ENCODE measurements at places on chromosomes 1 and 21.

- no peak for DNase-seq
Measured at GRCh38 chr1:201515062-201515750, 8.3 kb upstream of the CSRP1 start.

DNA sequence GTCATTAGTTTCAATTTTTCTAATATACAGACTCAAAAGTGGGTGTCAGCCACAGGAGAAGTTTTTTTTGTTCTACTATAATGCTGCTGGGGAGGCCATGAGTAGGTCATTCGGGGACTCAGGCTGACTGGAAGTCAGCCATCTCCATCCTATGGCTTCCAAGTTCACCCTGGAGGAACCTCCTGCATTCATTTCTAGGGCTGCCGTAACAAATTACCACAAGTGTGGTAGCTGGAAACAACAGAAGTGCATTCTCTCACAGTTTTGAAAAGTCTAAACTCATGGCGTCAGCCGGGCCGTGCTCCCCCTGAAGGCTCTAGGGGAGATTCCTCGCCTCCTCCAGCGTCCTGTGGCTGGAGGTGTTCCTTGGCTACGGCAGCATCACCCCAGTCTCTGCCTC, 17.7 kb downstream of the AGT start:
- no peak for DNase-seq

DNA sequence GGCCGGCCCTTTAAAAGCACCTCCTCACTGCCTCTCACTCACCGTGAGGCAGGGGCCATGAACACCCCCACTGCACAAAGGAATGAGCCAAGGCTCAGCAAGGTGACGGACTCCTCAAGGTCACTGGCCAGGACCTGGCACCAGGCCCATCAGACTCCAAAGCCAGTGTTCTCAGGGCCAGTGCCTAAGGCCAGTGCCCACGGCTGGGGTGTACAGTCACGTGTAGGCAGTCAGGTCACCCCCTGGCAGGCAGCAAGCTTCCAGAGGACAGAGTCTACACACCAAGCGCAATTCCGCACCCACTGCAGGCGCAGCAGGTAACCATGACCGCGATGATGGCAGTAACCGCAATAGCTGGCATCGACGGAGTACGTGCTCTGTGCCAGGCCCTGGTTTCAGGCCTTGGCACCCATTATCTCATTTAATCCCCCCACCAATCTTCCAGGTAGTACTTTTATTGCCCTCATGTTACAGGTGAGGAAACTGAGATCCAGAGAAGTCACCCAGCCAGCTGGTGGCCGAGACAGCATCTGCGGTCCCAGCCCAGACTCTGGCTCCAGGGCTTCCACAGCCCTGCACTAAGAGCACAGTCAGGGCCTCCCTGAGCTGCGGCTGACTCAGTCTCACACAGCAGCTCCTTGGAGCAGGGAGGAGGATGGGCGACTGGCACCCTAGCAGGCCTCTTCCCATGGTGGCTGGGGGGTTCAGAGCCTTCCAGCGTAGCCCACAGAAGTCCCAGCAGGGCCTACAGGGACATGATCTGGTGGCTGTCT, 27.0 kb downstream of the RAP1GAP start:
- DNase-seq: no peak

DNA sequence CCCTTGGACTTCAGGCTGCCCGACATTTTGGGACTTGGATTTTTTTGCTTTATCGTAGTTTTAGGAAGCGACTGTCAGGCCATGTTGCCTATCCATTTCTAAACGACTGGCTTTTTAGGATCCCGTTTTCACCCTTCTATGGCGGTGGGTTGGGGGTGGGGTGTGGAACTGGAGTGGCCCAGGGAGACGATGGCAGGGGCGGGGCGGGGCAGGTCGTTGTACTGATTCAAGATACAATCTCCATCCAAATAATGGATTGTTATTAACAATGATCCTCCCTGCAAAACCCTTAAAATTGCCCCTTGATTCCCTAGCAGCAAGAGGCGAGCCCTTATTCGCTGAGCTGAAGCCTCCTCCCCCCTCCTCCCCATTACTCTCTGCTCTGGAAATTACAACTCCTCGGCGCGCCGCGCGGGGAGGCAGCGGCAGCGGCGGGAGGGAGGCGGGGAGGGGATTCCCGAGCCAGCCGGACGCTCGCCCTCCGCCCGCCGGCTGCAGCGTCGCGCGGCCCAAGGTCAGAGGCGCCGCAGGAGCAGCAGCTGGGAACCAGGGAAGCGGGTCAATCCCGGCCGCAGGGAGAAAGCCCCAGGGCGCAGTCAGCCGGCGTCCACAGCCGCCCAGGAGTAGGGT, at the start of gene TRIM67:
Gene TRIM67, plus strand, starts transcription at position 392 of the 630 bp plus-strand sequence. CDS start 912 bp downstream, outside the sequence.
- DNase-seq: peak; percentile 28

- DNase-seq: no peak
Measured at GRCh38 chr1:183778045-183778444, 26.9 kb upstream of the RGL1 start.

- no peak for DNase-seq
Measured at GRCh38 chr1:181608948-181609347, 125.6 kb downstream of the CACNA1E start.

- no peak for DNase-seq
Measured at GRCh38 chr1:75472971-75473603, 137.8 kb downstream of the SLC44A5 start.

GRCh38 chr1:71298633-71299032, 217.8 kb upstream of the ZRANB2 start:
- DNase-seq: no peak

DNA sequence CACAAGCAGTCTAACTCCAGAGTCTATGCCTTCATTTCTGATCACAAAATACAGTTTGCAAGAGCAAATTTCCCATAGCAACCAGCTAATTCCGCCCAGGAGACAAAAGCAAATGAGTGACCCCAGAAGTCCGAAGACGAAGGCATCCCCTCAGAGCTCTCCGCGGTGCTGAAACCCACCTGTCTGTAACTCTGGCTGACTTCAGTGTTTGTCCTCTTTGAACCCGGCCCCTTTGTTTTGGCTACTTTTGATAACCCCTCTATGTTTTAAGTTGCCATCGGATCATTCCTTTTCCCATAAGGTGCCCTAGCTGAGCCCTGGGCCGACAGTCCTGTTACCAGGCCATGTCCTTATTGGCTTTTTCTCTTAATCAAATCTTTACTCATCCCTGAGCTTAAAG, 515.8 kb downstream of the PTPRU start:
- DNase-seq: no peak
